ENCODE measurements at places on chromosomes 16 and 17. TPM values are rescaled to one million over a fixed set of nuclear protein-coding genes. Genes with fewer than 3 reads are reported as not detected.
A peak's percentile ranks its signal among the peaks of the same experiment; 100 is the strongest.

DNA sequence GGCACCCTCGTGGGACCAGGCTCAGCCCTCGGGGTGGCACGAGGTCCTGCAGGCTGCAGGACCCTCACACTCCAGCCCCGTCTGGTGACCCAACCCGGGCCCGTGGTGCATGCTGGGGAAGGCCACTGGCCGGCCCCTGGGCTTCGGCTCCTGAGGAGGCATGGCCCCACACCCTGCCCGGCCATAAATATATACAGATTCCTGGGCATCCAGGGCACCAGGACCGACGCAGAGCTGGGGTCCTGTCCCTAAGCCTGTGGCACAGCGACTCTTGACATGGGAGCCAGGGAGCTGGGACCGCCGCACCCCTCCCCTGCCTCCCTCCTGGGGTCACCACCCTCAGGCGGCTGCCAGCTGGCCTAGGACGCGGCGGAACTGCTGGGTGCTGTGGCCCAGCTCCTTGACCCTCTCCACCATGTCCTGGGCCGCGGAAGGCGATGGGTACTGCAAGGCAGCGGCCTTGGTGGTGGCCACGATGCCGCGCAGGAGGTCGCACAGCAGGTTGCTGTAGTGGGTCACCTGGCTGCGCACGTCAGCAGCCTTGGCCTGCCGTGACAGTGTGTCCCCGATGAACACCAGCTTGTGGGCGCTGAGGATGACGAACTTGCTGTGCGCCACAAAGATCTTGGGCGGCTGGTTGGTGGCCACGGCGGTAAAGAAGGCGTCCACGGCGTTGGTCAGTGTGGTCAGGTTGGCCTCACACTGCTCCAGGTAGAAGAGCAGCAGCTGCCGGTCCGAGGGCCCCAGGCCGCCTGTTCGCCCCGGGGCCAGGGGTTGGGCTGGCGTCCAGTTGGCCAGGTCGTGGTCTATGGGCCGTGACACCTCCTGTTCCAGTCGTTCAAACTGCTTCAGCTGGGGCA is 10.6 kb downstream of the CTRB1 start:
- DNase-seq, result no peak

The SP6 gene
- polyA plus RNA-seq, result 0.04 TPM

GRCh38 chr17:78144147-78144719 is 2.0 kb upstream of the C17orf99 start:
- DNase-seq, result peak; percentile 56

GRCh38 chr17:41785859-41786226 is 668 bp downstream of the JUP start:
- DNase-seq, result no peak

The CCL17 gene
- not detected for polyA plus RNA-seq

GRCh38 chr17:14308965-14309879 is 8.3 kb downstream of the HS3ST3B1 start:
- peak; percentile 78 for DNase-seq

DNA sequence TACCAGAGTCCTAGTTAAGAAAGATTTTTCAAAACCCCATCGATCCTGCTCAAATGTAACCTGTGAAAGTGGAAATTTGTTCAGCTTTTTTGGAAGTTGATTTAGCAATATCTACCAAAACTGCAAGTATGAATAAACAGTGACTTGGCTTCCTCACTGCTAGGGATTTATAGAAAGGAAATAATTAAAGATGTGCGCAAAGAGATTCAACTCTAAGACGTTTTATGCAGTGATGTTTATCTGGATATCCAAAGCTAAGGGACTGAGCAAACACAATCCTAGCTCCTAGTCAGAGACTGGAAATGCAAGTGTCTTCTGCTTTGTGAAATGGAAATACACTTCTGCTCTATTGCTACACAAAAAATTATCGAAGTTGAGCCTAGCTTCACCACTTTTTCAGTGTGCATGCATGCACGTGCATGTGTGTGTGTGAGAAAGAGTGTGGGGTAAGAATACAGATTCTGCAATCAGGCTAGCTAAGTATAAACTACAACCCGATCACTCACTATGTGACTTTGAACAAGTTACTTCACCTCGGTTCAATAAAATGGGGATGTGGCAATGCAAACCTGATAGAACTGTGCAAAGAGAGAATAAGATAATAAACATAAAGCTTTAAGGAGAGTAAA is 52.1 kb upstream of the FOXF1 start:
- DNase-seq, result no peak

The SALL1 gene
- polyA plus RNA-seq, result 9.9 TPM

The WIPF2 gene
- 8.1 TPM for polyA plus RNA-seq

DNA sequence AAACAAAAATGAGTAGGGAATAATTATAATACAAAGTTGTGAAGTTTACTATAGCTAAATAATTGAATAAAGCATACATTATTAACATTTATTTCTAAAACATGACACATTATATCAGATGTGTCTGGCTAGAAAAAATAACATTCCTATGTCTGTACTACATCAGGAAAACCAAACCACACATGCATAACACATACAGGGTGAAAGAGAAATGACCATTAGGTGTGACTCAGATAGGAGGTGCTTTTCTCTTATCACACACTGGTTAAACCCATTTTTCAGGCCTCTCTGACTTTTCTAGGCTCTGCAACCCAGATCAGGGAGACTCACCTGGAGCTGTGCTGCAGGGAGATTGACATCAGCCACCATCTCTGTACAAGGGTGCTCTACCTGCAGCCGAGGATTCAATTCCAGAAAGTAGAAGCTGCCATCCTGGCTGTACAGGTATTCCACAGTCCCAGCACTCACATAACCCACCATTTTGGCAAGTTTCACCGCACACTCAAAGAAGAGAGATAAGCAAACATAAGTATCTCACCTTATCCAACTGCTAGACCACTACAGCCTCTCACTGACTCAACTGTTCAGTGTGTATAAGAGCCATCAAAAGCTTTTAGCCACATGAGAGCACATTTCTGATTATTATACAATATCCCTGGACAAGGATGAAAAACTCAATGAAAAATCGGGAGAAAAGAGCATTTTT is 116.6 kb upstream of the C17orf78 start:
- DNase-seq, result no peak

GRCh38 chr17:75878174-75878998 is at the start of gene TRIM47:
TSS of gene TRIM47 (minus strand) at chr17:75878581. CDS start at chr17:75878548, 33 bp downstream.
- DNase-seq, result no peak

DNA sequence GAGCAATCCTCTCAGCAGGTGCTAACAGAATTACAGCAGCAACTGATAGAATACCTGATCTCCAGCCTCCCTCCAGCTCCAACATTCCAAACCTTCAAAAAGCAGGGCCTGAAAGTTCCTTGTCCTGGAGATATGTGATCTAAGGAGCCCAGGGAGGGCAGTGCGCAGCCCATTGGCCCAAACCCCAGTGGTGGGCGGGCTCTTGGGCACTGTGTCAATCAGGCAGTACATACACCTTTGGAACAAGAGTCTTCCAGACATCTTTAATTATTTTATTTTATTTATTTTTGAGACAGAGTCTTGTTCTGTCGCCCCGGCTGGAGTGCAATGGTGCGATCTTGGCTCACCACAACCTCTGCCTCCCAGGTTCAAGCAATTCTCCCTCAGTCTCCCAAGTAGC is 24.2 kb downstream of the SLC12A3 start:
- no peak for DNase-seq

The TEX19 gene
- 0.04 TPM for polyA plus RNA-seq

GRCh38 chr17:30454635-30455034 is 22.6 kb upstream of the GOSR1 start:
- DNase-seq, result no peak

DNA sequence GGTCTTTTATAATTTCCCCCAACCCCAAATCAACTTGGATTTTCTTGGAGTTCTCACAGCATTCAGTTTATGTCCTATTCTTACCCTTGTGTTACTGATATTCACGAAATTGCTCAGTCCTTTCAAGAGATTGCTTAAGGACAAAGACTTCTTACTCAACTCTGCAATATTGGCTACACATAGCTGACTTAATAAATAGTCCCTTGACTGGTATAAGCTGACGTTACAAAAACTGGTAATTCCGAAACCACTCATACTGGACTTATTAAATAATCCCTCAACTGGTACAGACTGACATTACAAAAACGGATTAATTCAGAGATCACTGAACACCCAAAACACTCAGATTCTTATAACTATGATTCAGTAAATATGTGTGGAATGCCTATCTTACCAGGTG is 860 bp downstream of the TIGD7 start:
- DNase-seq, result no peak

DNA sequence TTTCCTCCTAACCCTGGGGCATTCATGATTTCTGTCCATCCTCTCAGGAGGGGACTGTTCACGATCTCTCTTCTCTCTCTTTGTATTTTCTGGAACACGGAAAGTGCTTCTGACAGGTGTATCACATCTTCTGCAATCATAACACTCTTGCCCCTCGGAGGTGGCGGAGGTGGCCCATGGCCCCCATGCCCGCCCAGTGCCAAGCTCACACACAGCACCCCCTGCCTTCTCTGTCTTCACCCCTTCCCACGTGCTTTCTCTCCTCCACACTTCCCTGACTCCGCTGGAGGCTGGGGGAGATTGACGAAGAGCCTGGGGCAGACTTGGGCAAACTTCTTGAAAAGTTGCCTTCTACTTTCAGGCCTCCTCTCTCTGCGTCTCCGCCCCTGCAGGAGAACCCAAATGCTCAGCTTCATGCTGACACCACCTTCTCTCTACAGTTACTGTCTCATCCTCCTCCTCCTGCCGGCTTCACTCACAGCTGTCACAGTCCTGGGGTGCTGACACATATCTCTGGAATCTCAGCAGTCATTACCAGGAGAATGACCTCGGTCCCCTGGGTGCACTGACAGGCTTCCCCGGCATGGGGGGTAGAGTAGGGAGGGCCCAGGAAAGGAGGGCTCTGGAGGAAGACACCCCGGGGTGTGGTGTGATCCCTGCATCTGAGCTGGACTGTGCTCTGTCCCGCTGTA is 127.1 kb downstream of the ENGASE start:
- DNase-seq, result no peak

The QPRT gene
- polyA plus RNA-seq, result 16.0 TPM

Data from AG04450 (cell line).